ENCODE measurements at places on chromosomes 5 and 9. TPM values are rescaled to one million over a fixed set of nuclear protein-coding genes. Genes with fewer than 3 reads are reported as not detected.

DNA sequence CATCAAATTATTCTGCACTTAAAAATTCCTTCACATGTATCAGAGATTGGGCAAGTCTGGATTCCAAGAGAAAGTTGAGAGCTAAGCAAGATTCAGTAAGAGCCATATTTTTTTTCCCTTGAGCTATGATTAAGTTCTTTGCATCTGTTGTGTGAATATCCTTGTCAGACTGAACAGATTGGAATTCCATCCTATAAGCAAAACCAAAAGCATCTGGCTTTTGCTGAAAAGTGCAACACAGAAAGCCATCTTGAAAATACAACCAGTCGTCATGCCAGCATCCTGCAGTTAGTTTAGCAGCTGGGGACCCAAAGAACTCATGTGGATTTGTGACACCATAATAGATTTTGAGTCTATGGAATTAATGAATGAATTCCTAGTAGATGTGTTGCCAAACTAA lies 316.9 kb downstream of the MTRR start:
- H3K27ac ChIP-seq = no peak overlapping the region
- no peak overlapping the region for H3K4me3 ChIP-seq
- H3K4me1 ChIP-seq = no peaks in the 10 kb centered on the region
- no peaks in the 10 kb centered on the region for H3K36me3 ChIP-seq

DNA sequence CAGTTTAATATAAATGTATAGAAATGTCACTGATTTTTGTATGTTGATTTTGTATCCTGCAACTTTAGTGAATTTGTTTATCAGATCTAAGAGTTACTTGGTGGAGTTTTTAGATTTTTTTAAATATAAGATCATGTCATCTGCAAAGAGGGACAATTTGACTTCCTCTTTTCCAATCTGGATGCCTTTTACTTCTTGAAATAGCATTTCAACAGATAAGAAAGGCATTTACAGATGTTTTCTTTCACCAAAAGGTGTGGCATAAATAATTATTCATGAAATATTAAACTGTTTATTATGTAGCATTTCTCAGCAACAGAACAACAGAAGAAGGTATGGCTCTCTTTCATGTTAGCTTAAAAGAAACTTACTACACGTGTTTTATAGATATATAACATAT lies 34.9 kb upstream of the NIPBL start:
- no peak overlapping the region for H3K27ac ChIP-seq
- no peak for DNase-seq
- no peaks in the 10 kb centered on the region for H3K4me1 ChIP-seq
- H3K36me3 ChIP-seq = no peaks in the 10 kb centered on the region

Gene GMCL2
- total RNA-seq = not detected

Gene NSD1
- total RNA-seq = 71.9 TPM

Gene DNM1
- 29.7 TPM for total RNA-seq

GRCh38 chr9:127074561-127075548 lies 47.6 kb downstream of the ANGPTL2 start:
- no peak for DNase-seq
- no peak overlapping the region for H3K27ac ChIP-seq
- no peaks in the 10 kb centered on the region for H3K4me1 ChIP-seq

DNA sequence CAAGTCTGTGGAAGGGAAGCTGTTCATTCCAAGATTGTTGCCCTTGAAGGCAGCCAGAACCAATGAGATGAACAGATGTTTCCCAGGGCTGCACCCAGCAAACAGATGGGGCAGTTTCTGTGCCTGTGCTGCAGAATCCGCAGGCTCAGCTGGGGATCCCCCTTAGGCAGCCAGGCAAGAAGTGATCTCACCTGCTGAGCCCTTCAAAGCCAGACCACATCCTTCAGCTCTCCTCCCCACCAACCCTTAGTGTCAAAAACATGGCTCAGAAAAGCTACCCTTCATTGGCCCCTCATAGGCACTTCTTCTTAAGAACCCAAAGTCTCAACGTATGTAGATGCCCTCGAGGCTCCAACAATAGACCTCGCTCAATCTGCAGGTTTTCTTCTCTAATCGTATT lies 626.7 kb downstream of the CCDC171 start:
- no peaks in the 10 kb centered on the region for H3K27me3 ChIP-seq
- no peak for DNase-seq
- no peak overlapping the region for H3K27ac ChIP-seq
- no peaks in the 10 kb centered on the region for H3K36me3 ChIP-seq
- no peaks in the 10 kb centered on the region for H3K4me1 ChIP-seq

DNA sequence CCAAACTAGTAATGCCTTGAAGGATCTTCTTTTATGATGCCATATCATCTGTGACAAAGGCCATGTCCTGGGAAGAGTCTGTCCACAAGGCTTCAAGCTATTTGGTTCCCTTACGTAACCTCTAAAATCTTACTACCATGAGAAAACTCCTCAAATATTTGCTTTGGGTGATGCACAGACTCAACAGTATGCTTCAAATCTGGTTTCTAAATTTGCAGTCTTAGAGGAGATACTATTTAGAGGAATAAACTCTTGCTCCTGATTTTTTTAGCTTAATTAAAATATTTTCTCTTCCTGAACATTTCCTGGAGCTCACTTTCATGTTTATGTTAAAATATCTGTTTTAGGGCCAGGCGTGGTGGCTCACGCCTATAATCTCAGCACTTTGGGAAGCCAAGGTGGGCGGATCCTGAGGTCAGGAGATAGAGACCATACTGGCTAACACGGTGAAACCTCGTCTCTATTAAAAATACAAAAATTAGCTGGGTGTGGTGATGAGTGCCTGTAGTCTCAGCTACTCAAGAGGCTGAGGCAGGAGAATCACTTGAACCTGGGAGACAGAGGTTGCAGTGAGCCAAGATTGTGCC lies 28.2 kb downstream of the TRPC7 start:
- H3K27me3 ChIP-seq = no peaks in the 10 kb centered on the region
- DNase-seq = no peak
- H3K36me3 ChIP-seq = no peaks in the 10 kb centered on the region
- H3K4me1 ChIP-seq = no peaks in the 10 kb centered on the region
- no peak overlapping the region for H3K27ac ChIP-seq

GRCh38 chr9:121819428-121820231 lies 168.2 kb downstream of the DAB2IP start:
- H3K4me1 ChIP-seq = peaks cover 7% of the 10 kb centered on the region
- no peak overlapping the region for H3K27ac ChIP-seq
- DNase-seq = peak; percentile 39
- no peaks in the 10 kb centered on the region for H3K36me3 ChIP-seq
- peaks cover 4% of the 10 kb centered on the region for H3K27me3 ChIP-seq

- no peak for DNase-seq
- H3K27me3 ChIP-seq = no peaks in the 10 kb centered on the region
- H3K27ac ChIP-seq = no peak overlapping the region
- no peak overlapping the region for H3K4me3 ChIP-seq
These were observed 211.2 kb downstream of the GADD45G start for GRCh38 chr9:89815903-89816573.

Gene CCDC152
- total RNA-seq = 1.2 TPM

- no peak overlapping the region for H3K4me3 ChIP-seq
- DNase-seq = no peak
- no peaks in the 10 kb centered on the region for H3K36me3 ChIP-seq
- no peaks in the 10 kb centered on the region for H3K4me1 ChIP-seq
- H3K27me3 ChIP-seq = peaks cover 2% of the 10 kb centered on the region
These were observed 706.7 kb upstream of the PTPRD start for GRCh38 chr9:11319538-11319937.

Measured in astrocyte (in vitro differentiated cells and primary cell).